ENCODE measurements at places on chromosomes 5 and 9.
A peak's percentile ranks its signal among the peaks of the same experiment; 100 is the strongest.

GRCh38 chr9:9847750-9848149 lies 765.1 kb downstream of the PTPRD start:
- ATAC-seq = no peak

DNA sequence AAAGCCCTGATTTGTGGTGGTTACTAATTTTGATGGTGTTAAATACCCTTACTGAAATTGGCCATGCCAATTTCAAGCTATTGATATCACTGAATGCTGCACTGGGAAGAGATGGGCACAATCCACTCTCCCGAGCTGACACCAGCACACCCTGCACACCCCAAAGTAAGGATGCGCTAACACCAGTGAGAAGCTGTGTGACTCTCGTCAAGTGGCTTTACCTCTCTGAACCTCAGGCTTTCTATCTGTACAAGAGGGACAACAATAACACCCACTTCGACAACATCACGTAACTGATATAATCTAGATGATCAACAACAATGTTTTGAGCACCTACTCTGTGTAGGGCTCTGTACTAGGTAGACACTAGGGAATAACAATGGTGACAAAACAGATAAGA lies 8.0 kb upstream of the AKNA start:
- no peak for ATAC-seq

DNA sequence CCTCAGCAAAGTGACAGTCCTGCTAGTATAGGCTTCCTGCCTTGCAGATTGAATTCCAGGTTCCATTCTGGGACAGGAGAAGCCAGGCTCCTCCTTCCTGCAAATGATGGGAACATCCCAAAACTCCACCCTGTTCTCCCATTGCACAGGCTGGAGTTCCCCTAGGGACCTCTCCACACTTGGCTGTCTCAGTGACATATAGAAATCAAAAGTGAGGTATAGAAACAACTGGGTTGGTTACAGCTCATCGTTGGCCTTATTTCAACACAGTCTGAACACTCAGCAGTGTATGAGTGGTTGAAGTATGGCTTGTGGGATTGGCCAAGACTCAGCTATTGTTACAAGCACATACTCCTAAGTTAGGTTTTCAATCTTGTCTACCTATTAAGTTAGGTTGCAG lies 157.8 kb upstream of the FTMT start:
- ATAC-seq = no peak

DNA sequence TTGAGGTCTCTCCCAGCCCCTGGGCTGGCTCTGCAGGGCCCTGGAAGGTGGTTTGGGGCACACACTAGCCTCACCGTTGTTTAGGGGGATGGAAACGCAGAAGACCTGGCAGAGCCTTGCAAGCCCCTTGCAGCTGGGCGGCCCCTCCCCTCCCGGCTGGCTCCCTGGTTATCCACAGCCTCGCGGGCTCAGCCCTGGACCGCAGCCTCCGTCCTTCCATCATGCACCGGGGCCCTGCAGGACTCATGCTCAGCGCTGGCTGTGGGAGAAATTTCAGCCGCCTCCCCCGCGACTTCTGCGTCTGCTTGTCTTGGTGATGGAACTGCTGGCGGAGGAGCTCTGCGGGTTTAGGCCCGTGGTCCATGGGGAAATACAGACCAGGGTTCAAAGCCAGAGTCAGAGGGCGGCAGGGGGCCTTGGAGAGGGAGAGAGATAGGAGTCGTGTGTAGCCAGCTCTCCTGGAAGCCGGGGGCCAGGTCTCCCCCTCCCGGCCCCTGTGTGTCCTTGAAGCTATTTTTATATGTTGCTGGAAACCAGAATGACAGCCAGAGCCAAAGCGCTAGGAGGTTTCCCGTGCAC lies 75.8 kb upstream of the IER5L start:
- no peak for ATAC-seq

GRCh38 chr9:112447283-112447761 lies 39.3 kb upstream of the KIAA1958 start:
- no peak for ATAC-seq

DNA sequence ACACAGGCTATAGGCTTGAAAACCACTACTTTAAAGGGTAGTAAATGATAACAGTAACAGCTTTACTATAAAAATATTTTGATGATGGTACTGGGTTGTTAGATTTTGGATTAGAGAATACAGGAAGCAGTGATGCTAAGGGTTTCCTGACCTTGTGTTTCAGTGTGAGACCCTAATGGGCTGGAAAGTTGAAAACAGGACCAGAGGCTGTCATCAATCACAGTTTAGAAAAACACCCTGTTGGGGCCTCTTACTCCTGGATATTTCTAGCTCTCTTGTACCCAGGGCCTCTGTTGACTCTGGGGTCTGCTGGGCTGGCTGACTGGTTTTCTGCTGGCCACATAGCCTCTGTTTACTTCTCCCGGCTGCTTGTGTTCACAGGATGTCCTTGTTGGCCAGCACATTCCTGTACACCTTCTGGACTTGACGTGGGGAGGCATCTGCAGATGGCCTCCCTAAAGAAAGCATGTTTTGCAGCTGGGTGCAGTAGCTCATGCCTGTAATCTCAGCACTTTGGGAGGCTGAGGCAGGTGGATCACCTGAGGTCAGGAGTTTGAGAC lies 21.5 kb downstream of the ACER2 start:
- no peak for ATAC-seq

DNA sequence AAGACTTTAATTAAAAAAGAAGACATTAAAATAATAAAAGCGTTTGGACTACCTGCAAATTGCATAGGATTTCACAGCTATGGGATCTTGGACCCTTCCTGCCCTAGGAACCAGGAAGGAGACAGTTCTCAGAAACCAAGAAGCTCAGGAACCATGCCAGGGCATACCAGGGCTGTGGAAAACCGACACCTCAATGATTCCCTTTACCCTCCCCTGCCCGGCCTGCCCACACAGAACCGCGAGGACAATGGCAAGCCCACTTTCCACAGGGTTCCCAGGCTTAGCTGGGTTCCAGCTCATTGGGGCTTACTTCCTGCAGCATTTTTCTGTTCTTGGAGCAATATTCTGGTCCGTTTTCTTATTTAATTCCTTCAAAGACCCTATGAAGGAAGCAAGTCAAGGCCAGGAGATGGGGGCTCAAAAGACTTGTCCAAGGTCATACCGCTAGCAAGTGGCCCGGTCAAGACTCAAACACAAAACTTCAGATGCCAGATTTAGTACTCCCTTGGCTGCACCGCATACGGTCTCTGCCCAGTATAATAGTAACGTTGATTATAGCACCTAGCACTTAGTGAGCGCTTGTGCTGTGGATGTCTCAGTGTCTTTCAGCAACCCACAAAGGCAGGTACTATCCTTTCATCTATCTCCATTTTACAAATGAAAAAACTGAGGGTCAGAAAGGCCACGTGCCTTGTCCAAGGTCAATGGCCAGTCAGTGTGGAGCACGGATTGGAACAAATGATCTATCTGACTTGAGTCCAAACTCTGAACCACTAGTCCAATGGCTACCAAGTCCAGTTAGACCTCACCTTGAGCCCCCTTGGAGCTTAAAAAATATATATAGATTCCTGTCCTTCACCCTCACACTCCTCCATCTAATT lies 6.8 kb downstream of the FAT2 start:
- ATAC-seq = no peak

- ATAC-seq = no peak
These were observed 138.2 kb upstream of the LPAR1 start for GRCh38 chr9:111176511-111176910.

DNA sequence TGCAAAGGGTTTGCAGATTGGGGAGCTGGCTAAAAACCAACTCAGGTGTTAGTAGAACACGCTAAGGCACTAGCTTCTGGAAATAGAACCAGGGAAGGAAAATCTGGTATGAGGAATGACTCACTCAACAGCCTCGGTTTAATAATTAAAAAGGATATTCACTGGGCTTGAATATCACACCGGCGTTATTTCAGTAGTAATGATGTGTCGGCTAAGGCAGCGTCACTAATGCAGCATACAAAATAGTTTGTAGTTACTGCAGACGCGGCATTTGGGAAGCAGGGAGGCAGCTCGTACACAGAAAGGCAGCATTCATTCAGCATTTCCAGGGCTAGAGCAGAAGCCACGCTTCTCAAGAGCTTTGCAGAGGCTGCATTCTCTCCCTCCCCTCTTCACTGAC lies 1.7 kb downstream of the ADRA1B start:
- ATAC-seq = no peak

GRCh38 chr5:87899721-87900131 lies 368.9 kb downstream of the TMEM161B start:
- no peak for ATAC-seq

- no peak for ATAC-seq
These were observed 55.3 kb downstream of the ZNF622 start for GRCh38 chr5:16410338-16410737.

- no peak for ATAC-seq
These were observed 11.8 kb upstream of the LHX3 start for GRCh38 chr9:136216541-136217244.

GRCh38 chr9:37408933-37409710 lies 13.4 kb upstream of the GRHPR start:
- ATAC-seq = peak; percentile 94

- ATAC-seq = no peak
These were observed 1.2 kb downstream of the IER5L start for GRCh38 chr9:129176701-129177442.

- no peak for ATAC-seq
These were observed 100.7 kb downstream of the PDE8B start for GRCh38 chr5:77311214-77311571.

GRCh38 chr9:114149765-114150340 lies 5.5 kb upstream of the COL27A1 start:
- ATAC-seq = no peak

GRCh38 chr5:174301848-174302625 lies 256.5 kb downstream of the NSG2 start:
- ATAC-seq = no peak

DNA sequence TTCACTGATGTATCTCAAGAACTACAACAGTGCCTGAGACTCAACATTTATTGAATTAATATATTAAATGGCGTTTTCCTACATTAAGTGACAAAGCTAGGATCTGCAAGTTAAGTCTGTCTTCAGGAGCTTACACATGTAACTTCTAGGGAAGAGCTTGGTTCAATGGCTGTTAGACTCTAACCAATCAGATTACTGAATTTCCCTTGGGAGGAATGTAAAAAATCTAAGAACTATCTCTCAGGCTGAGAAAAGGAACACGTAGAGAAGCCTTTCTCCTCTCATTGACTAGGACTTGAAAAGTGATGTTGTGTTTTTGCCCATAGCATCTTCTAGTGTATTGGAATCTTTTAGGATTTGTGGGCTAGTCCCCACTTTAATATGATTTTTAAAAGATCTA lies 53.6 kb downstream of the CCNH start:
- no peak for ATAC-seq

DNA sequence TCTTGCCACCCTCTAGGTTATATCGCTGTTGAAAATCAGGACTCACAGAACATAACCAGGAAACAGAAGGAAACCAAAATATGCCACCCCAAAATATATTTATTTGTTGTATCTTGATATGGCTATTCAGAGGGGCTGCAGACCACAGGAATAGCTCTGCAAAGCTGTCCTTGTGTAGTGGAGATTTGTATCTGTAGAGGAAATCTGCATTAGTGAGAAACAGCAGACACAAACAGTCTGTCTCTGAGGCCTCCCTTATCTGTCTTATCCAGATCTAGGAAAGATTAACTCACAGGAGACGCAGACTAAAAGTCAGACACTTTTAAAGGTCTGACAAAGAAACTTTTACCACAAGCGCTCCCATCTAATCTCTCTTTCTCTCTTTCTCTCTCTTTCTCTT lies 54.1 kb upstream of the CEMIP2 start:
- no peak for ATAC-seq

DNA sequence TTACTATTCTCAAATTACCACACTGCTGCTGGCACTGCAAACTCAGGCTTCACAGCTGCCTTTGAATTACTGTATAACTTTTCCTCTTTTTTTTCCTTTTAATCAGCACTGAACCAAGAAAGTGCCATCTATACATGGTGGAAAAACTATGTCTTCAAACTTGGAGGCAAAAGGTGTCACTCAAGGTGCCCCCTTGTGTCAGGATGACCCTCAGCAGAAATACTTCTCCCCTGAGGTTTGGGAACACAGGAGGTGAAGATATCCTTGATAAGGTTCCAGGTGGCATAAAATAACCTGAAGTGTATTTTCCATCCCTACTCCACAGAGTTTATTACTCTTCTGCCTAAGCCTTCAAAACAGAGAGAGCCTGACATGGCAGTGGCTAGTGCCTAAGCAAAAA lies 14.5 kb downstream of the FRMD3 start:
- no peak for ATAC-seq

- no peak for ATAC-seq
These were observed 771.1 kb downstream of the NR2F1-AS1 start for GRCh38 chr5:92809855-92810465.

DNA sequence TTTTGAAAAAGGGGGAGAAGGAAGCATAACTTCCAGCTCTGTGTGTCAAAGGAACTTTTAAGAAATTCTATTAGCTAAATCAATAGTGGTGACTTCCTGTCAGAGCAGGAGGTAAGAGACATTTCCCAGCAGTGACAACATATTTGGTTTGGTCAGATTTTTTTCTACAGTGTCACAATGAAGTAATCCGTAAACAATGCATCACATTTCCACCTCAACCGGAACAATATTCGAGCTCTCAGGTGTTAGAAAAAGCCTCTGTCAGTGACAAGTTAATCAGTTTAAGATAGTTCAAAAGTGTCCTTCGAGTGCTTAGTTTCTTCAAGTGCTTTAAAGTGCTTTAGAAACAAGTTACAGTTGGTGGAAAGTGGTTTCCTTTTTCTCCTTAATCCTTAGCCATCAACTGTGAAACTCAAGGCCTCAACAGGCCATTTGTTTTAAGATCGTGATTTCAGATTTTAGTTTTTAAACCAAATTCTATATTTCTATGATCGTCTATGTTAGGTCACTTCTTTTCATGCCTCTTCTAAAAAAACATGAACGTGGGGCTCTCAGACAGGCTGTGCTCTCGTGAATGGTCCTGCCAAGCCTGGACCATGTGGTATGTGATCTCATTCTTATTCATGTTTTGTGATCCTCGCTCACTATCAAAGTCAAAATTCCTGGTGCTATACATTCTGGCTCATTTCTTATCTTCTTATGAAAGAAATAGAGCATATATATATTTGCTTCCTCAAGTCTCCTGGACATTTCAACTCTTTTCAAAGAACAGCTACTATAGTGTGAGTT lies 181.9 kb upstream of the HMHB1 start:
- no peak for ATAC-seq

GRCh38 chr9:90442723-90443122 lies 199.9 kb downstream of the DIRAS2 start:
- ATAC-seq = no peak

- ATAC-seq = no peak
These were observed 172.3 kb downstream of the CACNA1B start for GRCh38 chr9:138049779-138050471.

- no peak for ATAC-seq
These were observed 16.3 kb upstream of the NANS start for GRCh38 chr9:98040212-98040611.

- ATAC-seq = peak; percentile 4
These were observed 43.5 kb upstream of the STXBP1 start for GRCh38 chr9:127568618-127568970.

- no peak for ATAC-seq
These were observed 430.6 kb downstream of the PIK3R1 start for GRCh38 chr5:68646144-68646543.

Data from activated T-helper 17 cell treated with anti-CD3 and anti-CD28 coated beads, Interleukin-2, amount 50 U/mL, for 72 hours (primary cell).